CD4-positive, alpha-beta memory T cell (primary cell): ENCODE measurements at places on chromosomes 11 and 22. TPM values are rescaled to one million over a fixed set of nuclear protein-coding genes. Genes with fewer than 3 reads are reported as not detected.

The DDI1 gene
- total RNA-seq: not detected

The MFRP gene
- not detected for total RNA-seq

The C11orf21 gene
- total RNA-seq: 64.5 TPM

The YPEL1 gene
- total RNA-seq: 9.8 TPM

The OR51B4 gene
- total RNA-seq: not detected

The HEPN1 gene
- total RNA-seq: not detected

The TNNI2 gene
- total RNA-seq: not detected

The OR8G5 gene
- not detected for total RNA-seq

The BAIAP2L2 gene
- total RNA-seq: 3.6 TPM

The APOBEC3A gene
- total RNA-seq: not detected

The SLN gene
- not detected for total RNA-seq

The ABTB2 gene
- total RNA-seq: 0.35 TPM

The SLC22A12 gene
- not detected for total RNA-seq

The MALAT1 gene
- total RNA-seq: 29,932 TPM

The XKR3 gene
- total RNA-seq: not detected

The CRYBB3 gene
- total RNA-seq: not detected

The DKK3 gene
- total RNA-seq: 0.89 TPM

The INSC gene
- total RNA-seq: 0.35 TPM

The GLYATL1 gene
- total RNA-seq: not detected

The ACRV1 gene
- not detected for total RNA-seq

The VSIG10L2 gene
- not detected for total RNA-seq

The MRGPRX4 gene
- not detected for total RNA-seq

The E2F8 gene
- total RNA-seq: not detected

The MS4A4A gene
- total RNA-seq: 0.39 TPM

The ROBO4 gene
- not detected for total RNA-seq

The IRAG1 gene
- not detected for total RNA-seq

The AQP11 gene
- total RNA-seq: 0.35 TPM

The C11orf24 gene
- 19.1 TPM for total RNA-seq

The MN1 gene
- 0.35 TPM for total RNA-seq

The GDPD4 gene
- not detected for total RNA-seq

The CARD10 gene
- 0.61 TPM for total RNA-seq

The CHRM1 gene
- not detected for total RNA-seq

The IL18BP gene
- 26.2 TPM for total RNA-seq

The MRGPRE gene
- not detected for total RNA-seq

The DDTL gene
- 6.1 TPM for total RNA-seq

The TM7SF2 gene
- 22.4 TPM for total RNA-seq

The KIF18A gene
- total RNA-seq: 0.81 TPM

The DAGLA gene
- 0.44 TPM for total RNA-seq

The GPHA2 gene
- 0.47 TPM for total RNA-seq

The TRPM5 gene
- total RNA-seq: 0.23 TPM

The CASP5 gene
- total RNA-seq: not detected

The CECR2 gene
- total RNA-seq: not detected

The TMEM25 gene
- total RNA-seq: 20.0 TPM

The SCARF2 gene
- 2.7 TPM for total RNA-seq

The C22orf31 gene
- not detected for total RNA-seq

The MMP8 gene
- not detected for total RNA-seq

The CRYBB2 gene
- total RNA-seq: not detected

The UCP3 gene
- total RNA-seq: 4.8 TPM

The PDE3B gene
- total RNA-seq: 219 TPM

The P2RY2 gene
- not detected for total RNA-seq

The USP2 gene
- 0.22 TPM for total RNA-seq

The OR8A1 gene
- total RNA-seq: not detected

The SCUBE1 gene
- not detected for total RNA-seq

The APOC3 gene
- not detected for total RNA-seq

The CARD18 gene
- not detected for total RNA-seq

The WNT7B gene
- not detected for total RNA-seq
